ENCODE measurements at places on chromosomes 6 and 20.

DNA sequence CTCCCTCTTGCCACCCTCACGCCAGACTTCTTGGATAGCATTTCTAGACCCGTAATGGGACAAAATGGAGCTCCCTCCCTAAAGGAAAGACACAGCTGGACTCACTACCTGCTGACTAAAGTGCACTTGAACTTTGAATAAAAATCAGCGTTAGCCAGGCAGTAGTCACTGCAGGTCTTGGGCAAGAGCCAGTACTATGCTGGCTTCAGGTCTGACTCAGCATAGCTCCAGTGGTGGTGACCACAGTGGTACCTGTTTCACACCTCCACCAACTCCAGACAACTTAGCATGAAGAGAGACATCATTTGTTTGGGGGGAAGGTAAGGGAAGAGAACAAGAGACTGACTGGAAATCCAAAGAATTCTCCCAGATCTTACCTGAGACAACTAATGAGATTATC, 906.8 kb downstream of the GRIK2 start:
- no peak for DNase-seq

DNA sequence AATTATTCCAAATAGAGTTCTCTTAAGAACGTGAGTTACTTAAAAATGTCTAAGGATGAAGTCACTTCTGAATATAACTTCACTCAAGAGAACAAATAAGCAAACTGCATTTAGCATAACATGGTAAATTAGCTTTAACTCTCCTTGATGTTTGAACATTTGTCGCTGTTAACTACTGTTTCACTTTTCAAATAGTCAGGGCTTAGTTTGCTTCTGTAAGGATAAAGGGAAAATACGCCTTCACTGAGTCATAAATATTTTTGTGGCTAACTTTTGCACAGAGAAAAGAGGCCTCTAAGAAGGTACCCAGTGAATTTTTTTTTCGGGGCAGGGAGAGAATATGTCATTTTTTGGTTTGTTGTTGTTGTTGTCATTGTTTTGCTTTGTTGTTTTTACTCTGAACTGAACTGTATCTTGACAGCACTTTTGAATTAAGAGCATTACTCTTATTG, 8.1 kb downstream of the PTPN1 start:
- no peak for DNase-seq

DNA sequence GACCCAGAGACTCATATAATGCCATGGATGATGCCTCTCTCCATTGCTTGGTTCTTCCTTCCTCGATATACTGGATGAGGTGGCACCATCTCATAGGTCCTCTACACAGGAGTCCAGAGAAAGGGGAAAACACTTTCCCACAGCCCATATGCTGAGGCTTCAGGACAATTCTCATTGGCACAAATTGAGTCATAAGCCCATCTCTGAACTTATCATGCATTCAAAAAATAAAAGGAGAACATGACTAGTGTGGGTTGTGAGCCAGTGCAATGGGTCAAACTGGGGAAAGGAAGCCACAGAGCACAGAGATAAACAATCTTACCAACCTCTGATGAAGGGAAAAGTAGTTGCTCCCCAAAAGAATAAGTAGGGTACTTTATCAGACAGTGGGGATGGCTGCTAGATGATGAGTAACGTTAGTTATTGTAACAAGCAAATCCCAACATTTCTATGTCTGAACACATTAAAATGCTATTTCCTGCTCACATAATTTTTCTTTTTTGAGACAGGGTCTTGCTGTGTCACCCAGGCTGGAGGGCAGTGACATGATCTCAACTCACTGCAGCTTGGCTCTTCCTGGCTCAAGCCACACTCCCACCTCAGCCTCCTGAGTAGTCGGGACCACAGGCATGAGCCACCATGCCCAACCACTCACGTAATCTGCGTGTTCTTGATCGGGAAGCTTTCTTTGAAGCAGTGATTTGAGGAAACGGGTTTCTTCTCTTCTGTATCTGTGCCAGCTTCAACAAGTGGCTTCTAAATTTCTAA, 27.0 kb downstream of the SOD2 start:
- no peak for DNase-seq

DNA sequence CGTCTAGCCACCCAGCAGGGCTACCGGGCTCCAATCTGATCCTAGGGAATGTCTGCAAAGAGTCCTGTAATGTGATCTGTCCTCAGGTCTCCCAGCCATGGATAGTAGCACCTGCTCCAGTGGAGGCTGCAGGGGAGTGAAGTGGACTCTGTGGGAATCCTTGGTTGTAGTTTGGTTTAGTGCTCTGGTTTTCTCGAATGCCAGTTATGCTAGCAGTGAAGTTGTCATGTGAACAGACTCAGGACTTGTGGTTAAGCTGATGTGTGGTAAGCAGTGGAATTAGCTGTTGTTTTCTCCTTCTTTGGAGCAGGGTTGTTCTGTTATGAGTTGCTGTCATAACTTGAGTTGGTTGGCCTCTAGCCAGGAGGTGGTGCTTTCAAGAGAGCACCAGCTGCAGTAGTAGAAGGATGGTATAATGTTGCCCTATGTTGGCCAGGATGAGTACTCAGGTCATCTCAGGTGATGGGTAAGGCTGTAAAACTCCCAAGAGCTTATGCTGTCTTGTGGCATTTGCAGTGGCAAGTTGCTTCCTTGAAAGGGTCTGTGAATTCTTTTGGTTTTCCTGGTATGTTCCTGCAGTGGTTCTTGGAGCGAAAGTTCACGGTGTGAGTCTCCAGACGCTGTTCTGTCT, 390.2 kb downstream of the UTRN start:
- DNase-seq: no peak

GRCh38 chr6:54722328-54722727, 124.2 kb upstream of the FAM83B start:
- DNase-seq: no peak

DNA sequence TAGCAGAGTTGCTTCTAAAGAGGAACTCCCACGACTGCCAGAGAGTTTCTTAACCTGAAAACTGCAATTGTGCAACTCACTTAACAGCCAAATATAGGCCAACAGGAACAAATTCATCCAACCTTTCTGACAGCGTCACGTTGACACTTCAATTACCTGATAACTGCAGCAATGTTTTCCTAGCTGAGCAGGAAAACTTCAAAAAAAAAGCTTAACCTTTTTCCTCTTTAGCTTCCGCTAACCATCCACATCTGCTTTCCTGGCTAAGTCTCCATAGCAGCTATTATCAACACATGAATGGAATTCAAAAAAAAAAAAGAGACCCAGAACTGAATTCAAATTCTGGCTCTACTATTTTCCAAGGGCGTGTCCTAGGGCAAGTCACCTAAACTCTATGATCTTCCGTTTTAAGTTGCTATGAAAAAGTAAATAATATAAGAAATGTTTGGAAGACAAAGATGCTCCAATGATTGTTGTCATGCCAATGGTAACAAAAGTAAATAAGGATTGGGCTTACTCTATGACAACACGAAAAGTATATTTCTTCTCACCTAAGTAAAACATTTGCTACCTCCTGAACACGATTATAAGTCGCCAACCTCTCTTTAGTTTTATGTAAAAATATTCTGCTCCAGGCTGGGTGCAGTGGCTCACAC, 524.6 kb upstream of the JARID2 start:
- no peak for DNase-seq

DNA sequence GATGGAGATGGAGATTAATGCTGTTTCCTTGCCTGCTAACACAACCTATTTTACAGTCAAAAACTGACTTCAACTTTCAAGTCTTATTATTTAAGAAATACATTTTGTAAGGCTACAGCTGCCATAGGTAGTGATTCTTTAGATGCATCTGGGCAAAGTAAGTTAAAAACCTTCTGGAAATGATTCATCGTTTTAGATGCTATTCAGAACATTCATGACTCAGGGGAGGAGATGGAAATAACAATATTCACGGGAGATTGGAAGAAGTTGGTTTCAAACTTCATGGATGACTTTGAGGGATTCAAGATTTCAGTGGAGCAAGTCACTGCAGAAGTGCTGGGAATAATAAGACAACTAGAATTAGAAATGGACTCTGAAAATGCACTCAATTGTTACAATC, 174.9 kb upstream of the GGTLC1 start:
- no peak for DNase-seq

DNA sequence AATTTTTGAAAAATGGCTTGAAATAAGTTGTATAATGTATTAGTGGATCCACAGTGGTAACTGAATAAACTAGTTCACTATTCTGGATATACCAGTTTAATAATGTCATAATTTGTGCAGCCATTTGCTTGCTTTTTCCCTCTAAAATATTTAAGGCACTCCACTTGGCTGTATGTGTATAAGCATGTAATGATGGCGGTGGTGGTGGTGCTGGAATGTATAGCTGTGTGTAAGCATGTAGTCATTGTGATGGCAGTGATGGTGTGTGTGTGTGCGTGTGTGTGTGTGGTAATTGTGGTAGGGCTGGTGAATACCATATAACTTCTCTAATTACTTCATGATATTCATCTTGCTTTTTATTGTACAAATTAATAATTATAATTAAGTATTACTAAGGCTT, 89.2 kb upstream of the HIVEP1 start:
- DNase-seq: no peak

GRCh38 chr6:159467473-159468041, 225.5 kb downstream of the SOD2 start:
- DNase-seq: no peak

DNA sequence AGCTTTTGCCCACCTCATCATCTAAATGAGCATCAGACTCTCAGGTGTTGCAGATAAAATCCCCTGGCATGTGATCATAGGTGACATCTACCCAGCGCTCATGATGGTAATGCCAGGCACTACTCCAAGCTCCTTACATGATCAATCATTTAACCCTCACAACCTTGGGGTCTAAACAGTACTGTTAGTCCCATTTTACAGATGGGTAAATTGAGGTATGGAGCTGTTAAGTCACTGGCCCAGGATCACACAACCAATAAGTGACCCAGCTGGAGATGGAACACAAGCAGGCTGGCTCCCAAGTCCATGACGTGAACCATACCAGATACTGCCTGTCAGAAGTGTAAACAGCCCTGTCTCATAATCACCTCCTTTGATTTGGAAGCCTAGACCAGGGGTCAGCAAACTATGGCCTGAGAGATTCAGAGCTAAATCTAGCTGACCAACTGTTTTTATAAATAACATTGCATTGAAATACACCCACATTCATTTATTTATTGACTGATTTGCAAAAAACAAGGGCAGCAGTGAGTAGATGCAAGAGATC, 79.2 kb downstream of the UNC5CL start:
- no peak for DNase-seq

DNA sequence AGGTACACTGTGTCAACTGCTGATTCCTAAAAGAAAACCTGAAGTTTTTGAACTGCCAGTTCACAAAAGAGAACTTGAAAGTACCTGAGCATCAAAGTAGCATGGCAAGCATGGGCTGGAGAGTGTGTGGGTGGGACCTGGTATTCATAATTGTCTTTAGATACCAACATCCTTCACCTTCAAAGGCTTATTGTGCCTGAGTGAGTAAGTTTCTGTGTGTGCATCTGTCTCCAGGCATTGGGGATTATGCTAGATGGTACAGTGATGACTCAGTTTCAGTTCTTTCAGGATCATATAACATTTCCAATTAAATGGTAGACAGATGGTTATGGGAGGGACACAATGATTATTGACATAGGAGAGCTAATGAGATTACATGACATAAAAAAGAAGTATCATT, 238.5 kb downstream of the ZFAND3 start:
- no peak for DNase-seq

GRCh38 chr20:521860-522259, 21.7 kb downstream of the CSNK2A1 start:
- no peak for DNase-seq

- DNase-seq: no peak
These were observed 194.7 kb upstream of the RSPO3 start for GRCh38 chr6:126923807-126924206.

GRCh38 chr6:149334682-149335160, 17.2 kb downstream of the TAB2 start:
- DNase-seq: no peak

DNA sequence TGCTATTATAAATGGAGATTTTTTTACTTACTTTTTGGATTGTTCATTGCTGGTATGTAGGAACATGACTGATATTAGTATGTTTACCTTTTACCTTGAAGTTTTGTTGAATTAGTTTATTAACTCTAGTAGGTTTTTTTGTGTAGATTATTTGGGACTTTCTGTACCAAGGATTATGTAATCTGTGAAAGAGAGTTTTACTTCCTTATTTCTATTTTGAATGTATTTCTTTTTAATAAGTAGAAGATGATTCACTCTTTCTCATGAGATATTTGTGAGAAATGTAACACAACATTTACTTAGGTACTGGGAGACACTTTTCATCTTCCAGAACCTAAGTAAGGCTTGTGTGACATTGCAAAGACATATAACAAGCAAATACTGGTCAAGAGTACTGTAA, 473.9 kb upstream of the HS3ST5 start:
- no peak for DNase-seq

DNA sequence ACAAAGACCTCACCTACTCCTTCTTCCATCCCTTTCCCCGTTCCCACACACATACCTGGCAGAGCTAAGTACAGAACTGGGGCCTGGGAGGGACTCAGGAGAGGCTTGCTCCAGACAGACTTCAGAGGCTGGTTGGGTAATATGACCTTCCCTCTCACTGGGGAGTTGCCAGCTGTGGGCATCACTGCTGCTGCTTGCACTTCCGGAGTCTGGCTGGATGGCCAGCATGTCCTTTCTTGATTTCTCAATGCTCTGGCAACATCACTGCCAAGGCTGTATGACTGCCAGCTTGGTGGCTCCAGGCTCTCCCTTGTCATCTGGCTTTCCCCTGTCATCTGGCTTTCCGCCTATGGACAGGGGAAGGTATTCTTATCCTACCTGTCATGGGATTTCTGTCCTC, 47.8 kb downstream of the CDH22 start:
- no peak for DNase-seq

GRCh38 chr6:119533603-119534279, 184.2 kb upstream of the MAN1A1 start:
- no peak for DNase-seq

- no peak for DNase-seq
These were observed 308.1 kb downstream of the KHDRBS2 start for GRCh38 chr6:61977947-61978346.

DNA sequence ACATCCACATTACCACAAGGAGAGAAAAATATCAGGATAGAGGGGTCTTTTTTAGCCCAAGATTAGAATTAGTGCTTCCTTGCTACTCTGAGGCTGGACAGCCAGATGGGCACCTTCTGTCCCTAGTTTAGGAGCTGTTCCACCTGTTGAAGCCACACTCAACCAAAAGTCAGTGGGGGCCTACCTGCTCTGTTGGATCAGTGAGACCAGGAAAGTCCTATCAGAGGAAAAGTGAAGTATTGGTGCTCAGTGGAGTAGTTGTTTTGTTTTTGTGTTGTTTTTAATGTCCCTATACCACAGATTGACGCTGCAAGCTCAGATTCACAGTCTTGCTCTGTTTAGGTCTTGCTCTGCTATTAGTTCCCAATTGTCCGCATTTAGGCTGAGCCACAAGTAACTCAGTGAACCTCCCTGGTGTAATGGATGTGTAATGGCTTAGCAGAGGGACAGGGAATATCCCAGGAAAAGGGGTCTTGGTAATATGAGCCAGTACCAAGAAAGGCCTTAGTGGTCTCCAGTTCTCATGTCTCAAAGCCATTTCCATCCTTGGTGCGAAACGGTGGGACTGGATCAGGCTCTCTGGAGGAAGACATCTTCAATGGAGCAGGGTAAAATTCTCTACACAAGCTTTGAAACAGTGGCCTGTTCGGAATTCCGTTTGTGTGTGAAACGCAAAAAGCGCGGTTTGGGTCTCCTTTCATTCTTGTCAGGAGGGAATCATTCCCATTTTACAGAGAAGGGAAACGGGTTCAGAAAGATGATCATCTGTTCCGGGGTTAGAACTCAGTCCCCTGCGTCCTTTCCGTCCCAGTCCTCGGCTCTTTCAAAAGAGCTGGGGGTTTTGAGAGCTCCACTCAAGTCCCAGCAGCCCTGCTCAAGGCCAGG, 631 bp upstream of the PABPC1L start:
- DNase-seq: no peak

- DNase-seq: no peak
These were observed 555.5 kb downstream of the PTPRT start for GRCh38 chr20:42634156-42634555.
